ENCODE measurements at places on chromosomes 16 and 17.

- no peak overlapping the region for H3K27ac ChIP-seq
- H3K36me3 ChIP-seq, result no peaks in the 10 kb centered on the region
- no peak overlapping the region for H3K4me3 ChIP-seq
- no peaks in the 10 kb centered on the region for H3K4me1 ChIP-seq
Observed at GRCh38 chr16:88672776-88673175, 9.9 kb upstream of the MVD start.

DNA sequence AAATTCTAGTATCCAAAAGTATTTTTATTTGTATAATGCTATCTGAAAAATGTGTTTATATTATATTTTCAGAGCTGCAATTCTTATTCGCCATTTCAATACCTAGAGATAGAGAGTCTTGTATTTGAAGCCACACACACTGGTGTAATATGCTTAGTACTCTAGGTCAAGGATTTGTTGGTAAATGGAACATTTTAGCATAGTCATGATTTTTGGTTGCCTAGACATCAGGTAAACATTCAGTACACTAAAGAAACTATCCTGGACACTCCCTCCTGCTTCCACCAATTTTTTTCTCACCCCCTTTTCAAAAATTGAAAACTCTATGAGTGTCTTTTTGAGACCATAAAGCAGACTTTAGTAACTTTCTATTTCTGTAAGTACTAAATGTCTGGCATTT is 20.8 kb downstream of the ABHD15 start:
- DNase-seq, result no peak
- H3K4me1 ChIP-seq, result peaks cover 7% of the 10 kb centered on the region
- no peak overlapping the region for H3K4me3 ChIP-seq

DNA sequence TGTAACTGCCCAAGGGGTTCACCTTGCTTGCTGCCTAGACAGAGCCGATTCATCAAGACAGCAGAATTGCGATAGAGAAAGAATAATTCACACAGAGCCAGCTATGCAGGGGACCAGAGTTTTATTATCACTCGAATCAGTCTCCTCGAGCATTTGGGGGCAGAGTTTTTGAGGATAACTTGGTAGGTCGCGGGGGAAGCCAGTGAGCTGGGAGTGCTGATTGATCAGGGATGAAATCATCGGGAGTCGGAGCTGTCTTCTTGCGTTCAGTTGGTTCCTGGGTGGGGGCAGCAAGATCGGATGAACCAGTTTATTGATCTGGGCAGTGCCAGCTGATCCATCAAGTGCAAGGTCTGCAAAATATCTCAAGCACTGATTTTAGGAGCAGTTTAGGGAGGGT is 9.1 kb downstream of the ITGAM start:
- H3K4me3 ChIP-seq, result no peak overlapping the region
- peak overlapping the region; percentile 83 for H3K27ac ChIP-seq
- no peak for DNase-seq
- H3K36me3 ChIP-seq, result peaks cover 12% of the 10 kb centered on the region
- no peaks in the 10 kb centered on the region for H3K27me3 ChIP-seq

GRCh38 chr17:37406635-37407461 is at the start of the genes ACACA and TADA2A:
Gene ACACA, minus strand, starts transcription at chr17:37406836. Its CDS starts 537 bp downstream, at chr17:37406299.
Gene TADA2A, plus strand, starts transcription at chr17:37406886. Its CDS starts 4,480 bp downstream, at chr17:37411366.
- H3K27me3 ChIP-seq, result no peaks in the 10 kb centered on the region
- H3K36me3 ChIP-seq, result peaks cover 7% of the 10 kb centered on the region
- peak within 1 kb of the TSS; percentile 99 for H3K4me3 ChIP-seq
- peak; percentile 88 for DNase-seq
- H3K4me1 ChIP-seq, result peaks cover 39% of the 10 kb centered on the region
- H3K27ac ChIP-seq, result peak within 1 kb of the TSS; percentile 94

- H3K4me1 ChIP-seq, result peaks cover 4% of the 10 kb centered on the region
- H3K27ac ChIP-seq, result no peak overlapping the region
- H3K36me3 ChIP-seq, result peaks cover 38% of the 10 kb centered on the region
- H3K4me3 ChIP-seq, result no peak overlapping the region
Observed at GRCh38 chr17:40399185-40399584, 18.5 kb downstream of the TOP2A start.

GRCh38 chr17:57243171-57243622 is 13.1 kb upstream of the MSI2 start:
- DNase-seq, result peak; percentile 74
- H3K4me3 ChIP-seq, result no peak overlapping the region
- H3K4me1 ChIP-seq, result peaks cover 8% of the 10 kb centered on the region
- peaks cover 25% of the 10 kb centered on the region for H3K27me3 ChIP-seq
- peak overlapping the region; percentile 13 for H3K27ac ChIP-seq
- H3K36me3 ChIP-seq, result no peaks in the 10 kb centered on the region

- peaks cover 10% of the 10 kb centered on the region for H3K36me3 ChIP-seq
- H3K4me1 ChIP-seq, result peaks cover 11% of the 10 kb centered on the region
- DNase-seq, result no peak
- peak overlapping the region; percentile 2 for H3K27ac ChIP-seq
- no peaks in the 10 kb centered on the region for H3K27me3 ChIP-seq
- H3K4me3 ChIP-seq, result peak overlapping the region; percentile 36
Observed at GRCh38 chr17:19928299-19928698, 49.3 kb downstream of the AKAP10 start.

DNA sequence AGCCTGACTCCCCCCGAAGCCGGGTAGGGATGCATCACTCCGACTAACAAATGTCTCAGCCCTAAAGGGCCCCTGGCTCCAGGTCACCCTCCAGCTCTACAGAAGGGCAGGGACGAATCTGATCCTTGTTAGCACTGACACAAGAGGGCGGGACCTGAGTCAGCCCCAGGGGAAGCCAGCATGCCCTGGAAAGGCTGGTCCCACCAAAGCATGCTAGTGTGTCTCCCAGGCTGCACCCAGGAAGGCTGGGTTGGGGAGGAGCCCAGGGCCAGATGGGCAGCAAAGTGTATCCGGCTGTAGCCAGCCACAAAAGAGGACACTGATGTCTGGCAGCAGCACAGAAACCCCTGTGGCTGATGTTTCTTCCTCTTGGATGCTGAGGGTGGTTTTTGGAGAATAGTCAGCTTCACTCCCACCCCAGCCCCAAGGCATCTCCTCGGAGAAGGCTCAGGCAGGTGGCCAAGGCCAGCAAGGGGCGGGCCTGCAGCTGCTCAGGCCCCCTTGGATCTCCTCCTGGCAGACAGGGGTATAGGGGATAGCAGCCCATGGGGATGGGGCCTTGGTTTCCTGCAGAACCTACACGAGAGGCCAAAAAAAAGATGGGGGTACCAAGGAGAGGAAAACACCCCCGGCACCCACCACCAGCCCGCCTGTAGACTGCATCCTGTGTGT is 11.0 kb downstream of the NATD1 start:
- H3K27ac ChIP-seq, result no peak overlapping the region
- no peaks in the 10 kb centered on the region for H3K4me1 ChIP-seq
- no peak overlapping the region for H3K4me3 ChIP-seq
- no peak for DNase-seq
- H3K36me3 ChIP-seq, result no peaks in the 10 kb centered on the region

- H3K36me3 ChIP-seq, result no peaks in the 10 kb centered on the region
- H3K4me3 ChIP-seq, result no peak overlapping the region
- no peak overlapping the region for H3K27ac ChIP-seq
- H3K27me3 ChIP-seq, result peaks cover 18% of the 10 kb centered on the region
Observed at GRCh38 chr17:31684901-31685300, 174.1 kb downstream of the COPRS start.

DNA sequence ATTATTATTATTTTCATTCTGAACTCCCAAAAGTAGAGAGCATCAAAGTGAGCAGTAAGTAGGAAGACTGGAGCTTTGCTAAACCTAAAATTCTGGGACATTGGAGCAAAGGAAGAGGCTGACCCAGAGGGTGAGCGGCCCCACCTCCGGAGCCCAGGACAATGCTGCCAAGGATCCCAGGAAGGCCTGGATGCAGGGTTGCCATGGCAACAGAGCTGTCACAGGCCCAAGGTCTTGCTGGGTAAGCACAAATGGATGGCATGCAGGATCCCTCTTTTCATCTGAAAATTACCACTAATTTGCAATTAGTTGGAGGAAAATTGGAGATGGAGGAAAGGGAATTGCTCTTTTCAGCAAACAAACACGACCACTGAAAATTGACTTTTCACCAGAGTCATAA is 457.9 kb upstream of the CDH5 start:
- H3K4me1 ChIP-seq, result no peaks in the 10 kb centered on the region
- H3K4me3 ChIP-seq, result no peak overlapping the region
- peaks cover 20% of the 10 kb centered on the region for H3K27me3 ChIP-seq

DNA sequence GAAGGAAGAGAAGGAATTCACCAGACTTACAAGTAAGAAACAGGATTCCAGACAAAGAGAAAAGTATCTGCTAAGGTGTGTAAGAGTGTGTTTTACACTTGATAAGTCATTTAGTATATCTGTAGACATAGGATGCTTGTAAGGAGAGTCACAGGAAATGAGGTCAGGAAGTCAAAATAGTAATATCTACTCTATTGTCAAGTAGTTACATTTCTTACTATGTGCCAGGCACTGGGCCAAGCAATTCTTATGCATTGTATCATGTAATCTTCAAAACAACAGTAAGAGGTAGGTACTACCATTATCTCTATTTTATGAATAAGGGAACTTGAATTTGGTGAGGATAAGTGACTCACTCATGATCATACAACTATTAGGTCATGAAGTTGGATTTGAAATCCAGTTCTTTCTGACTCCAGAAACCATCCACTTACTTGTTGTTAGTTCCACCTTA is 129.1 kb downstream of the SNX11 start:
- H3K27me3 ChIP-seq, result no peaks in the 10 kb centered on the region
- peak overlapping the region; percentile 26 for H3K27ac ChIP-seq
- no peak overlapping the region for H3K4me3 ChIP-seq
- H3K36me3 ChIP-seq, result no peaks in the 10 kb centered on the region
- no peak for DNase-seq

DNA sequence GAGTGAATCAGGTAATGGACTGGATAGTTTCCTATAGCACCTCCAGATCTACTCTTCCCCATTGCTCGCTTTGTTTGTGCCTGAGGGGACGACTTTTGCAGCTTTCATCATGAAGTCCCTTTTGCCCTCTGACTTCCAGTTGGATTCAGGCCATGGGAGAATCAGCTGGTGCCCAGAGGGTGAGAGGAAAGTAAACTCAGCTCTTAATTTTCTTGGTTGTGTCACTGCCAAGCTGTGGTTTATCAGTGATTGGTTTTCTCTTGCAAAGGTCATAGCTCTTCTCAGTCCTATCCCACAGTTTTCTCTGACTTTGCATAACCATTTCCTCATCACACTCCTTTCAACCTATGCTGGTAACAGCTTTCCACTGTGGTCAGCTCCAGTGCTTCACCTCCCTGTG is 200.1 kb downstream of the KCNJ2 start:
- no peaks in the 10 kb centered on the region for H3K36me3 ChIP-seq
- no peaks in the 10 kb centered on the region for H3K27me3 ChIP-seq
- H3K4me3 ChIP-seq, result no peak overlapping the region

- no peak overlapping the region for H3K4me3 ChIP-seq
- H3K36me3 ChIP-seq, result no peaks in the 10 kb centered on the region
- DNase-seq, result no peak
Observed at GRCh38 chr16:65372171-65372570, 250.3 kb upstream of the CDH11 start.

GRCh38 chr16:27894386-27894785 is 169.1 kb downstream of the GSG1L start:
- peaks cover 19% of the 10 kb centered on the region for H3K27me3 ChIP-seq
- H3K4me1 ChIP-seq, result no peaks in the 10 kb centered on the region
- no peak overlapping the region for H3K4me3 ChIP-seq
- no peaks in the 10 kb centered on the region for H3K36me3 ChIP-seq
- no peak overlapping the region for H3K27ac ChIP-seq

GRCh38 chr16:68696514-68696913 is 40.6 kb upstream of the CDH1 start:
- no peaks in the 10 kb centered on the region for H3K36me3 ChIP-seq
- DNase-seq, result no peak
- peaks cover 5% of the 10 kb centered on the region for H3K4me1 ChIP-seq
- H3K4me3 ChIP-seq, result no peak overlapping the region

DNA sequence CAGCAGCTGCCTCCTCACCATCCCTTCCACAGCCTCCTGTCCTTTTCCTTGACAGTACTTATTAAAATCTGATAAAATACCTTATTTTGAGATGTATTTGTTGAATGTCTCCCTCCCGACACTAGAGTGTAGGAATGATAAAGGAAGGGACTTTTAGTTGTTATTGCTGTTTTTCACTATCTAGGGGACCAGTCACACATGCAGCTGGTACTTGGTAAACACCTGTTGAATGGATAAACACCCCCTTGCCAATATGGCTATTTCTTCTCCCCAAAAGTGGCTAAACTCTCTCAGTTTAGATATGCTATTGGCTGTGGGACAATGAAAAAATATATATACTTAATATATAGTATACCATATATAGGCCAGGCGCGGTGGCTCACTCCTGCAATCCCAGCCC is 96.7 kb downstream of the STX8 start:
- H3K4me3 ChIP-seq, result no peak overlapping the region
- no peak for DNase-seq

DNA sequence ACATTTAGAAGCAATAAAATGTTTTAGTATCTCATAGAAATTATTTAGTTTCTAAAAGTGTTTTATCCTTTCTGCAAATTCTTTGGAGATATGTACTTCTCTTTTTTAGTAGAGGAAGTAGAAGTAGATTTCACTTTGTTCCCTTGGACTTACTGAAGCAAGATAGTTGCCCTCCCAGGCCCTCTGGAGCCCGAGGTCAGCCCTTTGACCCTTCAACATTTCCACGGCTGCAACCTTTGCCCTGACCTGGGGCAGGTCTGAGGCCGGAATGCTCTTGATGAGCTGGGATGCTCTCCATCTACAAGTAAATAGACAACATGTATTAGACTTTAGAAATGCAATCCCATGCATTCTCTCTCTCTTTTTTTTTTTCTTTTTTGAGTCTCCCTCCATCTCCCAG is 167.5 kb downstream of the CDK5R1 start:
- no peak overlapping the region for H3K27ac ChIP-seq
- peaks cover 25% of the 10 kb centered on the region for H3K36me3 ChIP-seq
- no peaks in the 10 kb centered on the region for H3K27me3 ChIP-seq
- no peak for DNase-seq
- no peaks in the 10 kb centered on the region for H3K4me1 ChIP-seq

DNA sequence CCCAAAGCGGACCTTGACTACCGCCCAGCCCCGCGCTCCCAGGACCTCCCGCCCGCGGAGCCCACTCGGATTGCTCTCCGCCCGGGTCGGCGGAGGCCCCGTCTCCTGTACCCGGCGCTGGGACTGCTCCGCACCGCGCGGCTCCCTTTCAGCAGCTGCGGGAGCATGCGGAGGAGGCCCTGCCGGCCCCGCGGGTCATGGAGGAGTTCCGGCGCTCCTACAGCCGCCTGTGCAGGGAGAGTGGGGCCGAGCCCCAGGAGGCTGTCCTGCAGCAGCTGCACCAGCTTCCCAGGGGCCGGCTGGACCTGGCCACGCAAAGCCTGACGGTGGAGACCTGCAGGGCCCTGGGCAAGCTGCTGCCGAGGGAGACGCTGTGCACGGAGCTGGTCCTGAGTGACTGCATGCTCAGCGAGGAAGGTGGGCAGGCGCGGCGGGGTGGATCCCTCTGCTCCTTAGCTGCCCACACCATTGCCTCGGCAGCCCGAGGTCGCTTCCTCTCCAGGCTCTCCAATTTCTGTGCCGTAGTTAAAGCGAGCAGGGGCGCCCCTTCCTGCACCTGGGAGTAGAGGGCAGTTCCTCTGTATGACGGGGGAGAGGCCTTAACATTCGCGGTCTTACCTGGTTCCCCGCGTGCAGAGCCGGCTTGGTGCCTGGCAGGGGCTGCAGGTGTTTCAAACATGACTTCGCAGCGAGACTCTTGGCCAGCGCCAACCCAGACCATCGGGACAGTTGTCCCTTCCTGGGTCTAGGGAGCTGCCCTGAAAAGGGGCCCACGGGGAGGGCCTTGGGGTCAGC is 539 bp downstream of the LRRC45 start:
- peaks cover 16% of the 10 kb centered on the region for H3K4me1 ChIP-seq
- H3K4me3 ChIP-seq, result peak overlapping the region; percentile 85
- no peak overlapping the region for H3K27ac ChIP-seq

Measured in natural killer cell treated with Interleukin-12 subunit alpha and Interleukin-12 subunit beta and Interleukin-15 and Interleukin-18, amount 100 ng/mL, for 72 hours (primary cell).